ENCODE measurements at places on chromosomes 1 and 21.

GRCh38 chr21:38506661-38507281 is 8.5 kb upstream of the ERG start:
- no peak overlapping the region for H3K27ac ChIP-seq
- H3K27me3 ChIP-seq = no peaks in the 10 kb centered on the region
- no peak for DNase-seq
- H3K4me3 ChIP-seq = no peak overlapping the region

GRCh38 chr1:48480504-48480903 is 8.5 kb upstream of the SPATA6 start:
- no peak for DNase-seq
- H3K4me1 ChIP-seq = no peaks in the 10 kb centered on the region
- H3K27me3 ChIP-seq = no peaks in the 10 kb centered on the region
- no peak overlapping the region for H3K27ac ChIP-seq
- no peak overlapping the region for H3K4me3 ChIP-seq

DNA sequence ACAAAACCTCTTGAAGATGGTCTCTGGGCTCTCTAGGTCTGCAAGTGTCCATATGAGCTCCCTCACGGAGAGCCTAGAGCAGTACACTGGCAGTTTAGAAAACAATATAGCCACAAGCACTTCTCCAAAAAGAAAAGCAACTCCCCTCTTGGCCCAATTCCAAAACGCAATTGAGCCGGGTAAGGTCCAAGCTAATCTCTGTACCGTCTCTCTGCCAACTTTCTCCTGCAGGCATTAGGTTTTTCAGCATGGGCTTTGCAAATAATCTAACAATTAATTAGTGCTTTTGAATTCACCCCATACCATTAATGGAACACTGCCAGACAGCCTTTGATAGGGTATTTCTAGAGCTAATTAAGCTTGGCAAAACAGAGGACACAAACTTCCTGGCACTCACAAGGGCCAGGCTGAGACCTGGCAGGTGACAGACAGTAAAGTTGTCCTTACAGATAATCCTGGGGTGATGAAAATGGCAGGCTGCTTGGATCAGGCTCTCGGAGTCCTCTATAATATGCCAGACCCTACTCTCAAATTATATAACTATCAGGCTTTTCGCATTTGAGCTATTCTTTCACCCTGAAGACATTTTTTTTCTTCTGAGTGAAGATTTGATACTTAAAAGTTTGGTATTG is 39.8 kb downstream of the TGFBR3 start:
- no peaks in the 10 kb centered on the region for H3K4me1 ChIP-seq
- no peak overlapping the region for H3K4me3 ChIP-seq
- peak; percentile 19 for DNase-seq
- H3K36me3 ChIP-seq = no peaks in the 10 kb centered on the region
- no peak overlapping the region for H3K27ac ChIP-seq
- H3K27me3 ChIP-seq = no peaks in the 10 kb centered on the region

- no peaks in the 10 kb centered on the region for H3K4me1 ChIP-seq
- H3K36me3 ChIP-seq = peaks cover 12% of the 10 kb centered on the region
- H3K27ac ChIP-seq = no peak overlapping the region
- no peak overlapping the region for H3K4me3 ChIP-seq
- peak; percentile 10 for DNase-seq
- H3K27me3 ChIP-seq = no peaks in the 10 kb centered on the region
These were observed 7.1 kb upstream of the GNPAT start for GRCh38 chr1:231233735-231234417.

GRCh38 chr1:109304226-109304920 is 2.4 kb downstream of the MYBPHL start:
- no peak for DNase-seq
- H3K36me3 ChIP-seq = no peaks in the 10 kb centered on the region
- no peak overlapping the region for H3K4me3 ChIP-seq
- H3K4me1 ChIP-seq = peaks cover 13% of the 10 kb centered on the region
- no peaks in the 10 kb centered on the region for H3K27me3 ChIP-seq
- no peak overlapping the region for H3K27ac ChIP-seq

GRCh38 chr1:192831706-192832355 is 23.0 kb downstream of the RGS2 start:
- no peak overlapping the region for H3K4me3 ChIP-seq
- no peaks in the 10 kb centered on the region for H3K36me3 ChIP-seq
- H3K27me3 ChIP-seq = no peaks in the 10 kb centered on the region
- H3K4me1 ChIP-seq = peaks cover 16% of the 10 kb centered on the region
- peak; percentile 79 for DNase-seq

DNA sequence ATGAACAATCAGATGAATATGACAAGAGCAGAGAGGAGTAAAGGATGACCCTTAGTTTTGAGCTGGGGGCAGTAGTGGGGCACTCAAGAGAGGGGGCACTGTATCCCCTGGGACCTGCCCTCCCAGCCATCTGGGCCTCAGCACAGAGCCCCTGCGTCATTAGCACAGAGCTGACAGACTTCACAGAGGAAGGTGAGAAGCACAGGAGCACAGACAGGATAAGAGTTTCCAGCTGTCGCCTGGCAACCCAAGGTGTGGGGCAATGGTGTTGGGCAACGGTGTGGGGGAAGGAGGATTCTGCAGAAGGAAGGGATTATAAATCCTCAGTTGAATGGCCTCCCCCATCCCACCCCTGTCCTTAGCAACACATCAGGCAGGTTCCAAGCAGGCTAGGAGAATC is 30.2 kb downstream of the RAB3B start:
- H3K27ac ChIP-seq = no peak overlapping the region
- H3K4me1 ChIP-seq = peaks cover 4% of the 10 kb centered on the region
- H3K27me3 ChIP-seq = no peaks in the 10 kb centered on the region
